ENCODE measurements at places on chromosomes 12 and 14. TPM values are rescaled to one million over a fixed set of nuclear protein-coding genes. Genes with fewer than 3 reads are reported as not detected.

RFLNA gene
- total RNA-seq: 0.10 TPM

HOXC6 gene
- not detected for total RNA-seq

RNASE3 gene
- total RNA-seq: 2.2 TPM

RND1 gene
- 6.2 TPM for total RNA-seq

SLC17A8 gene
- total RNA-seq: not detected

DPPA3 gene
- total RNA-seq: not detected

FOXN4 gene
- total RNA-seq: not detected

KLRD1 gene
- 34.0 TPM for total RNA-seq

BBS10 gene
- 2.3 TPM for total RNA-seq

OR10A7 gene
- 0.42 TPM for total RNA-seq

RASSF9 gene
- total RNA-seq: not detected

TMEM229B gene
- total RNA-seq: 8.2 TPM

STON2 gene
- total RNA-seq: 25.9 TPM

CACNA2D4 gene
- total RNA-seq: 17.2 TPM
